ENCODE measurements at places on chromosomes 4 and X. TPM values are rescaled to one million over a fixed set of nuclear protein-coding genes. Genes with fewer than 3 reads are reported as not detected.

Gene CT45A10
- total RNA-seq = not detected

Gene TEX13C
- not detected for total RNA-seq

Gene PARM1
- 0.20 TPM for total RNA-seq

Gene WDR17
- 3.3 TPM for total RNA-seq

Gene CCKAR
- total RNA-seq = not detected

Gene PAK3
- under 0.01 TPM for total RNA-seq

Gene BTK
- total RNA-seq = not detected

Gene NCAPG
- total RNA-seq = 51.6 TPM

Gene KCNE5
- total RNA-seq = 0.98 TPM

Gene MAGEC3
- not detected for total RNA-seq

Gene GPRASP1
- total RNA-seq = 1.8 TPM

Gene PAGE2
- not detected for total RNA-seq

Gene MSANTD1
- total RNA-seq = 0.37 TPM

Gene MUC7
- total RNA-seq = not detected

Gene SHOX
- not detected for total RNA-seq

Gene TMEM156
- not detected for total RNA-seq

Gene HSFX2
- not detected for total RNA-seq

Gene BST1
- 5.9 TPM for total RNA-seq

Gene UBL4A
- 37.5 TPM for total RNA-seq

Gene RHOXF1
- not detected for total RNA-seq

Gene KCNIP4
- not detected for total RNA-seq

Gene MAOA
- 26.0 TPM for total RNA-seq

Gene RNF212
- 1.6 TPM for total RNA-seq

Gene POLR2B
- total RNA-seq = 85.6 TPM

Gene IL2
- total RNA-seq = not detected

Gene PAGE4
- total RNA-seq = not detected

Gene SPANXA1
- total RNA-seq = not detected

Gene RPL34
- 968 TPM for total RNA-seq

Gene TCEAL7
- 26.2 TPM for total RNA-seq

Gene SLC4A4
- total RNA-seq = under 0.01 TPM

Gene EGFL6
- total RNA-seq = not detected

Gene PDGFRA
- 254 TPM for total RNA-seq

Gene SULT1E1
- total RNA-seq = 0.37 TPM

Gene N4BP2
- 5.7 TPM for total RNA-seq

Gene CTAG1B
- not detected for total RNA-seq

Gene CACNA1F
- total RNA-seq = not detected

Gene USP26
- total RNA-seq = not detected

Gene PNMA3
- total RNA-seq = 0.37 TPM

Gene COL4A6
- 1.5 TPM for total RNA-seq

Gene PHOX2B
- total RNA-seq = not detected

Gene SLBP
- 59.9 TPM for total RNA-seq

Gene FAT4
- 13.1 TPM for total RNA-seq

Gene SFRP2
- total RNA-seq = 4.8 TPM

Gene CPXCR1
- total RNA-seq = not detected

Gene MAGEA2
- total RNA-seq = not detected

Gene MTMR8
- total RNA-seq = 0.59 TPM

Data from subcutaneous preadipocyte (primary cell).